A375 (cell line): ENCODE measurements at places on chromosomes 1 and 21. TPM values are rescaled to one million over a fixed set of nuclear protein-coding genes. Genes with fewer than 3 reads are reported as not detected.

Gene SDC3
- total RNA-seq, result 42.8 and 49.1 TPM in 2 replicates

Gene HCRTR1
- total RNA-seq, result not detected in 2 replicates

Gene OR2T33
- total RNA-seq, result 0.32 and 0.91 TPM in 2 replicates

Gene LIN28A
- total RNA-seq, result not detected in 2 replicates

Gene EPHA2
- total RNA-seq, result 283 and 306 TPM in 2 replicates

Gene ERICH3
- total RNA-seq, result not detected in 2 replicates

Gene SYNC
- 8.9 and 12.4 TPM in 2 replicates for total RNA-seq

Gene SLC9C2
- 0.41 TPM in 1 of 2 replicates, not detected in the other for total RNA-seq

Gene NCF2
- 0.05 and 0.19 TPM in 2 replicates for total RNA-seq

Gene FMO5
- 0.29 and 0.53 TPM in 2 replicates for total RNA-seq

Gene AZIN2
- 10.0 and 14.5 TPM in 2 replicates for total RNA-seq

Gene F3
- 3.3 and 9.2 TPM in 2 replicates for total RNA-seq

Gene TRIM17
- total RNA-seq, result not detected in 2 replicates

Gene VCAM1
- 0.19 and 0.27 TPM in 2 replicates for total RNA-seq

Gene SPRR2G
- total RNA-seq, result not detected in 2 replicates

Gene C1orf53
- 22.3 and 24.8 TPM in 2 replicates for total RNA-seq

Gene OR2T35
- not detected in 2 replicates for total RNA-seq

Gene IL22RA1
- 0.34 and 1.8 TPM in 2 replicates for total RNA-seq

Gene AKR7A3
- total RNA-seq, result 0.57 and 1.2 TPM in 2 replicates

Gene OR2C3
- total RNA-seq, result not detected in 2 replicates

Gene CADM3
- 0.21 and 0.57 TPM in 2 replicates for total RNA-seq

Gene NKAIN1
- 0.50 and 1.4 TPM in 2 replicates for total RNA-seq

Gene WDR3
- 91.6 and 96.2 TPM in 2 replicates for total RNA-seq

Gene PAPPA2
- total RNA-seq, result 0.24 and 0.26 TPM in 2 replicates

Gene C1QB
- total RNA-seq, result not detected in 2 replicates

Gene GUCA2A
- total RNA-seq, result not detected in 2 replicates

Gene MEX3A
- total RNA-seq, result 6.8 and 11.9 TPM in 2 replicates

Gene LCE4A
- not detected in 2 replicates for total RNA-seq

Gene PCP4
- total RNA-seq, result not detected in 2 replicates

Gene CFAP141
- total RNA-seq, result not detected in 2 replicates

Gene KPRP
- not detected in 2 replicates for total RNA-seq
